ENCODE measurements at places on chromosomes 1 and 21.

DNA sequence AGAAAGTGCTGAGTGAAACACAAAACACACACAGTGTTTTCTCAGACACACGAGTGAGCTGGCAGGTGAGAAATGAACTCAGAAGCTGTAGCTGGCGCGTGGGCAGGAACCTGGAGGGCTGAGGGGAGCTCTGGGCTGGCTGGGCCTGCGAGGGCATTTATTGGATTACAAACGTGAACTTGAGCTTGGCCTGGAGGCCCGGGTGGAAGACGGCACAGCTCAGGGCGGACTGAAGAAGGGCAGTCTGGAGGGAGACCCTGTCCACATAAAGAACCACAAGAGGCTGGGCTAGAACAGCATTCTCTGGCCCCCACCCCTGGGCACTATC, 52.1 kb upstream of the ADARB1 start:
- no peak for DNase-seq

DNA sequence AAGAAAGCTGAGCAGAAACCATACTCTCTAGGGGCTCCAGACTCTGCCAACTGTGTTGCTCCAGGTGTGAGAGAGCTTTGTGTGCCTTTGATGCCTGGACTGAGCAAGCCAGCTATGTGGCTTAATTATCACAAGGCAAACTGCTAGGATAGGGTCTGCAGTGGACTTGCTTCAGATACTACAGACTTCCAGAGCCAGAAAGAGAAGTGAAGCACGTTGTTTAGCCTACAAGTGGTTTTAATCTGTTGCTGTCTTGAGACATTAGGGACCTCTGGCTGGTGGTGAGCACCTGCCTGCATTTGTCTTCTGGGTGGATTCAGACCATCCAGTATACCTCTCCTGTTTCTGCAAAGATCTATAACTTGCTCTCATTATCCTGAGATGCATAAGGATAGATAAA, 353.4 kb upstream of the PLXNA2 start:
- DNase-seq = no peak

DNA sequence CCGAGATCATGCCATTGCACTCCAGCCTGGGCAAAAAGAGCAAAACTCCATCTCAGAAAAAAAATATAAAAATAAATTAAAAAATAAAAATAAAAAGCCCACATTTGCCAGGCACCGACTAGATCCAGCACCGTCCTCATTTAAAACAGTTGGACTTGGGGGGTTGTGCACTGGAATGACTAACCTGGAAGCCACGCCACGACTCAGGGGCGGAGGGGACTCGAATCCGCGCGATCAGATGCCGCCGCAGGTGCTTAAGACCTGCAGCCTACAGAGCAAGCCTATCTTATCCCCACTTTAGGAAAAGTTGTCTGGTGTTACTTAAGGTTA, 38.5 kb downstream of the ZBTB8OS start:
- DNase-seq = no peak

DNA sequence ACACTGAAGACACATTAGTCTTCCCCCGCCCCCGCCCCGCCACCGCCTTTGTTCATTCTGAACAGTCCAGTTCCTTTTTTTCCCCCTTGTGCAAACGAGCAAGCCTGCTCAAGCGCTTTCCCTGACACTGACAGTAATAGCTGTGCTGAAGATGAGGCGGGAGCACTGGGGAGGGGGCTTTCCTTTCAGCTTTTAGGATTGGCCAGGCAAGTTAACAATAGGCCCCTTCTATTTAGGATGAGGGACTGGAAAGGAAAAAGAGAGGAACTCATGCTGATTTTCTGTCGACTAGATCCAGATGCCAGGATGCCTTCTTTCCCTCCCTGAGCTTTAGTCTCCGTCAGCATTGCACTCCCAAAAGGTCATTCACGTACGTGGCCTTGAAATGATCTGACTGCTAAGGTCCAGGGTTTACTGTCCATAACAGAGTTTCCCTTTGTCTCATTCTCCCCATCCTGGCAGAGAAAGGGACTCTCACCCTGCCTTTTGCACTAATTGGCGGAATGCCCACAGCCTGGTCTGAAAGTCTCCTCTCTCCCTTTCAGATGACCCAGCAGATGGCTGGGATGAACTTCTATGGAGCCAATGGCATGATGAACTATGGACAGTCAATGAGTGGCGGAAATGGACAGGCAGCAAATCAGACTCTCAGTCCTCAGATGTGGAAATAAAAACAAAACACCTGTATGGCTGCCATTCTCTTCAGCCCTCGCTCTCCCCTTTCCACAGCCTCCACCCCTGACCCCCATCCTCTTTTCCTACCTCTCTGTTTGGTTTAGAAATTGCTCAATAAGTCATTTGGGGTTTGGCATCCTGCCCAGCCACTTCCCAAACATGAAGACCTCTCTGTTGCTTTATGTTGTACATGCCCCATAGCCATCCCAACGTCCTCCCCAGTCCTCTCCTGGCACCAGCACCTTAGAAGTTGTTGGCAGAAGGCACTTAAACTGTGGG, 28.6 kb upstream of the ZFP69B start:
- no peak for DNase-seq
